Mucosa of gallbladder (tissue), 1 donor: ENCODE measurements at places on chromosomes 7 and 10. TPM values are rescaled to one million over a fixed set of nuclear protein-coding genes. Genes with fewer than 3 reads are reported as not detected.

DNA sequence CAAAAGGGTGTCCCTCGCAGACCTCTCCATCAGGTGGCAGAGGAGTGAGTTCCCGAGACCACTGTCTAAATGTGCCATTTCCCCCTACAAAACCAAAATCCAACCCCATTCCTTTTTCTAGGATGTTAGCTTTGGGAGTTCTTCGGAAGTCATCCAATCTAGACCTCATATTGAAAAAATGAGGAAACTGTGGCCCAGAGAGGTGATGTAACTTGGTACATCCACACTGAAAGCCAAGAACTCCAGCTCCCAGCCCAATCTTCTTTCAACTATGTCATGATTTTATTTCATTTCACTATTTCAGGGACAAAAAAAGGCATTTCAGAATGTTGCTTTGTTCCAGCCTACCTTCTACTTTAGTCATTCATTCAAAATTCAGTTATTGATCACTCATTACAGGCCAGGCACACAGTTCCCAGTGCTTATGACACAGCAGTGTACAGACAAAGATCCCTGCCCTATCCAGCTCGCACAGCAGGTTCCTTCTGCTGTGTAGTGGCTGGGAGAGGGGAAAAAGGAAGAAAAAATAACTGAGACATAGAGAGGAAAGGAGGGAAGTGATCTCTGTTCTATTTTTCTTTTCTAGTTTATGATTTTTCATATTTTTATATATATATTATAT lies 35.8 kb downstream of the SCRN1 start:
- DNase-seq = no peak

The SMC3 gene
- total RNA-seq = 28.5 TPM

- DNase-seq = no peak
Observed at GRCh38 chr7:13777242-13777641, 212.2 kb downstream of the ETV1 start.

DNA sequence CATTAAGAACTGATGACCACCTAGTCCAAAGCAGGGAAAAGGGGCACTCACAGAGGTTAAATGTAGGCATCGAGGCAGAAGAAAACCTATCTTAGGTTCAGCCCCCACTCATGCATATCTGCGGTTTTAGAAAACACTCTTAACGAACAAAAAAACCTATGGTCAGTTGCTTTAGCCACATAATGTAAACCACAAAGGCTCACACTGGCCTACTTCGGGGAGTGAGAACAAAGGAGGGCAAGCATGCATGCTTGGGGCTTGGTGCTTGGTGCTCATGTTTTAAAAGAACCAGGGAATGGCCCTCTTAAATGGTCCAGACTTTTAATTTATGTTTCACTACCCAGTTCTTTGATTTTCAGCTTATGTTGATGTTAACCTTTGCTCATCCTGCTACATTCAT lies 14.2 kb downstream of the INSYN2A start:
- no peak for DNase-seq

DNA sequence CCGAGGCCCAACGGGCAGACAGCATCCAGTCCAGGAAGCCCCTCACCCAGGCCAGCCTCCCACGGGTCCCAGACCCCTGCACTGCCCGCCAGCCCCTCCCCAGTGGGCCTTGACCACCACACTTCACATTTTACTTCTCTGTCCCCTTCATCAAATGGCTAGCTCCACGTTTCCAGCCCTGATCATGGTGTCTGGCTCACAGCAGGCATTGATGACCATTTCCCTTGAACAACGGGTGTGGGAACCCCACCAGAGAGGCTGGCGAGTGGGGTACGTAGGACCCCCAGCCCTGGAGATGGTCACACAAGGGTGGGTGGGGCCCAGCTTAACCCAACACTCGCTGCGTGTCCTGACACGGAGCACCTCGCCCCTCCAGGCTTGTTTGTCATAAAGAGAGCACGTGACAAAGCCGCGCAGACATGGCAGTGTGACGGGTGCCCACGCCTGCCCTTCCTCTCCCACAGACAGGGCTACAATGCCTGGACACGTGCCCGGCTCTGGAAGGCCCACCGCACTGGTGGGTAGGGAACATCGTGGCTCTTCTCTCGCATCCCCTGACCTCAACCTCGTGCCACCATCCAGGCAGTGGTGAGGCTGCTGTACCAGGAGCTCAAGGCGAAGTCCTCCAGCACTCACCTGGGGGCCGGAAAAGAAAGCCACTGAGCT lies 267.7 kb downstream of the MAD1L1 start:
- no peak for DNase-seq

GRCh38 chr10:4522296-4523000 lies 303.6 kb upstream of the AKR1E2 start:
- no peak for DNase-seq

DNA sequence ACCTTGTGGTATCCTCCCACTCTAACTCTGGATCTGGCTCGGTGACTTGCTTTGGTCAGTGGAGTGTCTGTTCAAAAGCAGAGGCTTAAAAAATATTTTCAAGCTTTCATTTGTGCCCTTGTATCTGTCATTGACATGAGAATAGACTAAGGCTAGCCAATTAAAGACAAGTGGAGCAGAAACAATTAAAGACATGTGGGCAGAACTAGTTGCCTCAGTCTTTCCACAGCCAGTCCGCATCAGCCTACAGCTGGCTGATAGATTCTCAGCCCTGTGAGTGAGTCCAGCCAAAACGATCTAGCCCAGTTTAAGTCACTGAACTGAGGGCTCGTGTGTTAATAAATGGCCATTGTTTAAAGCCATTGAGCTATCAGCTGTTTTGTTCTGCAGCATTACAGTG lies 185.2 kb upstream of the DGKB start:
- no peak for DNase-seq

DNA sequence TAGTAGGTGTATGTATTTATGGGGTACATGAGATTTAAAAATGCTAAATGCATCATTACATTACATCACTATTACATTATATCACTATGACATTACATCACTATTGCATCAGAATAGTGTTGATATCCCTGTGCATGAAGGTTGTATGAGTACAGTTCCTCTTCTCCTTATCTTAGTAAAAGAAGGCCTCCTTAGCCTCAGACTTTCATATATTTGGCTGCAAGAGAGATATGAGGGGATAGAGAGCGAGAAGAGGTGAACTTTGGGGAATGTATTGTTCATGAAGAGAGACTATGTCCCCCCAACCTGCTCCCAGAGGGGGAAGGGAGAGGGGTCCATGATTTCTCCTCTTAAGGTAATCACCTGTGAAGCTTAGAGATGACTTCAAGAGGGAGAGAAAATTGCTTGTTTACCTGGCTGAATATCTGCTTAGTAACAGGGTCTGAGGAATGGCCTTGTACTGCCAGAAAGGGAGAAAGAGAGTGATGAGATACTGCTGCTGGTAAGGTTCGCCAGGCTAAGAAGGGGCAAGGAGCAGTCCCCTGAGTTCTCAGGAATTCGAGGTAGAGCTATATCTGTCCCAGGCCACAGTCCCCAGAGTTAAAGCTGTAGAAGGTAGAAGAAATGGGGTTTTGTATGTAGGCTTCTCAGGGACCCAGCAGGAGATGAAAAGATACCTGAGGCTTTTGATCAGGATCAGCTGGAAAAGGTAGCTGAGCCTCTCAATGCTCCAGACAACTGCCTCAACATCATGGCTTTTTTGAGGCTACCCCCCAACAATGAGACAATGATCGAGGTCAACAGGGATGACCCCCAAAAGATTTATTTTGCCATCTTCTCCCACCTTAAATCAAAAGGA lies 168.4 kb upstream of the WNT16 start:
- no peak for DNase-seq

GRCh38 chr10:99993701-99994689 lies 15.8 kb downstream of the DNMBP start:
- peak; percentile 61 for DNase-seq

The FAM20C gene
- 99.2 TPM for total RNA-seq

The ADRA2A gene
- total RNA-seq = 346 TPM

GRCh38 chr7:4241791-4242190 lies 440.3 kb upstream of the FOXK1 start:
- DNase-seq = no peak

DNA sequence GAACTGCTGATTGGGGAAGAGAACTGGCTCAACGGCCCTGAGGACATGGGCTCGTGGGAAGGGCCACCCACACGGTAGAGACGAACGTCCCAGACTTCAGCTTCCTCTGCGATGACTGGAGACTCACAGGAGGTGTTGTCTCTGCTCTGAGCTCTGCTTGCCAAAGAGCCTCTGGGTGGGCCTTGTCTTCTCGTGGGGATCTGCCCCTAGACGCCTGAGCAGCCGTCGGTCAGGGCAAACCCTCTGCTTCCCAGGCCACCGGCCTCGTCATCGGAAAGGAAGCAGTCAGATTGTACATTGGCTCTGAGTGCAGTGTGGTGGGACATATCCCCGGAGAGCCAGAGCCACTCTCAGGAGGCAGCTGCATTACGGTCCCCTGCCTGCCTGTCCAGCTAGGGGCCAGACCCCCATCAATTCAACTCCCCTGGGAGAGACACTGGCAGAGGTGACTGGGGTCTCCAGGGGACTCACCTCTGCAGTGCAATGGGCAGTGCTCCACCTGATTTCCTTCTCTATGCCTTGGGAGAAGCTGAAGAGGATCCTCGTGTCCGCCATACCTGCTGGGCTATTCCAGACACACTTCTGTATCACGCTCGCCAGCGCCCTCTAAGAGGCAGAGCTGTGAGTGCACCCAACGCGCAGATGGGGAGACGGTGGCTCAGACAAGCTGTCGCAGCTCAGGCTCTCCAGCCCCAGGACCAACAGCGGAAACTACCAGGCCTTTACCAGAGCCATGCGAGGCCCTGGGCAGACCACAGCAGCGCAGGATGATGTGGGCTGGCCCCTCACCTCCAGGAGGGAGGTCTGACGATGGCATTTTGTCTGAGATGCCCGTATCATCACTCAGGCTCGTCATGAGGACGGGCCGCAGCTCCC lies 227.4 kb downstream of the TCERG1L start:
- no peak for DNase-seq

The TRIM24 gene
- total RNA-seq = 17.3 TPM

The GDF2 gene
- not detected for total RNA-seq

DNA sequence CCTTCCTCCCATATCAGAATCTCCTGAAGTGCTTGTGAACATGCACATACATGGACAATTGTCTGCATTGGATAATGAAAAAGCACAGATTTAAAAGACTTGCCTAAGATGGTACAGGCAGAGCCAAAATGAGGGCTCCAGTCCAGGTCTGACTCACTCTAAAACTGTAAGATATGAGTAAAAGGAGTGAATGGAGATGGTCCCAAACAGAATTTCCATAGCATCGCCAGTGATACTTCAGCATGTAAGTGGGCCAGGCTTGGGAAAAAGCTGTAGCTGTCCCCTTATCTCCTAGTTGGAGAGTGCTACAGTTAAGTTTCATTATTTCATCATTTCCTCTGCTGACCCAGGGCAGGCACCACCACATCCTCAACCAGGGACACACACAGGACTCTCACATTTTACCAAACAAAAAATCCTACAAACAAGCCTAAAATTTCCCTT lies 26.4 kb upstream of the IL6 start:
- no peak for DNase-seq

- DNase-seq = no peak
Observed at GRCh38 chr10:114615600-114616007, 42.5 kb downstream of the ABLIM1 start.

- no peak for DNase-seq
Observed at GRCh38 chr10:64037071-64037661, 516.0 kb downstream of the REEP3 start.

GRCh38 chr7:92695308-92696261 lies 105.4 kb upstream of the FAM133B start:
- DNase-seq = peak; percentile 44

- DNase-seq = peak; percentile 49
Observed at GRCh38 chr10:84540617-84541288, 212.4 kb downstream of the CCSER2 start.

GRCh38 chr10:125144693-125145623 lies 15.4 kb downstream of the CTBP2 start:
- no peak for DNase-seq

The SOSTDC1 gene
- total RNA-seq = 0.12 TPM

DNA sequence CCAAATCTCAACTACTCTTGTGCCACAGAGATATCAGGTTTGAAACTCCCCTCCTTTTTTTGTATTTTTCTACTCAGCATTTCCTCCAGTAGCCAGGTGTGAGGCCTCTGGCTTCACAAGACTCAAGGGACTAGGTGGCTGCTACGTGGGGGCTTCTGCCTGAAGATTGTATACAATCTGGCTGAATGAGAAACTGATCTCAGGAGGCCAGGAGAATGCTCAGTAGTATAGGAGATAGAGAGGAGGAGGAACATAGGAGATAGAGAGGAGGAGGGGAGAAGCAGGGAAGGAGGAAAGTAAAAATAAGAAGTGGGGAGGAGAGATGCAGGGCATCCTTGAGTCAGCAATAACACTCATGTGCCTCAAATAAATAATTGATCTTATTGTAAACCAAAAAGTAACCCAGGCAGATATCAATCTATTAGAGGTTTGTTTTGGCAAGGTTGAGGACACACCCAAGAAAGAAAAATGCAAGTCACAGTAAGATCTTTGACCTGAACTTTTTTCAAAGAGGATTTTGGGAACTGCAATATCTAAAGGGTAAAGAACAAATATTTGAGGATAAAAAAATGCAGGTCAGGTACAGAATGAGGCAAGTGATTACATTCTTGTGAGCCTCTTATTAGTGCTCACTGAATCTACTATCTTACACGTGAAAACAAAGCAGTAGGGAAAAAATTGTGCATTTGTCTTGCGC lies 36.8 kb downstream of the AKR1C8 start:
- peak; percentile 33 for DNase-seq

DNA sequence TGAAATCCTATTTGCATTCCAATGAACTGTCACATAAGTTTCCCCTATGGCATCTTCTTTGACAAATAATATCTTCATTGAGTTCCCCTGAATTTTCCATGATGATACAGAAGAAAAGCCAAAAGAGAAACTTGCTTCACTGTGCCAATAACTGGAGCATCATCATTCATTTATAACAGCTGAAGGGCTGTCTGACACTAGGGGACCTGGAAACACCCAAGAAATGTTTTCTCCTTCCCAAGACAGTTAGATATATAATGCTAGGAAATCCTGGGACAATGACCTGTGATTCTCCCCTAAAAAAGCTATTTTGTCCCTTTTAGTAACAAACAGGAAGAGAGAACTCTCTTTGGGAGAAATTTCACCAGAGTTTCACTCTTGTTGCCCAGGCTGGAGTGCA lies 133.6 kb downstream of the SEMA3C start:
- DNase-seq = no peak

DNA sequence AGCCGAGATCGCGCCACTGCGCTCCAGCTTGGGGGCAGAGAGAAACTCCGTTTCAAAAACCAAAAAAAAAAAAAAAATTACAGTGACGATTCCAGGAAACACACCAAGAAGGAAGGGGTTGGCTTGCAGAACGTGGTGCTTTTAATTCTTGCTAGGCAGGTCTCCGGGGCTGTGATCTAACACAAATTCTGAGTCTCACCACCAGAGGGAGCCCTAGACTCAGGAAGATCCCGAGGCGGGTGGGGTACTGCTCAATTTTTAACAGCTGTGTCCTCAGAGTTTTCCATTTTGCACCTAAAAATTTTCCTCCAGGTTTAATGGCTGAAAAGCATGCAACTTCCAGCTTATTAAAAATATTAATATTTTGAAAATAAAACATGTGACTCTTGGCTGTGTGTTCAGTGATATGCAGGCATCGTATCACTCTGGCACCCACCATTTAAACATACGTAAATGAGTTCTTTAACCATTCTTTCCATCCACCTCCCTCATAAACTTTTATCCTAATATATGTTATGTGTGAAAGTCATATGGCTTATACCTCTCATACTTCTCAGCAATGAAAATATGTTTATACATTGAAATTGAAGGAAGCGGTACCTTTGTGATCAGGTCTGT lies 26.5 kb upstream of the NUB1 start:
- peak; percentile 83 for DNase-seq
